Left renal cortex interstitium (tissue), 4 donors: ENCODE measurements at places on chromosomes 6 and 20.

DNA sequence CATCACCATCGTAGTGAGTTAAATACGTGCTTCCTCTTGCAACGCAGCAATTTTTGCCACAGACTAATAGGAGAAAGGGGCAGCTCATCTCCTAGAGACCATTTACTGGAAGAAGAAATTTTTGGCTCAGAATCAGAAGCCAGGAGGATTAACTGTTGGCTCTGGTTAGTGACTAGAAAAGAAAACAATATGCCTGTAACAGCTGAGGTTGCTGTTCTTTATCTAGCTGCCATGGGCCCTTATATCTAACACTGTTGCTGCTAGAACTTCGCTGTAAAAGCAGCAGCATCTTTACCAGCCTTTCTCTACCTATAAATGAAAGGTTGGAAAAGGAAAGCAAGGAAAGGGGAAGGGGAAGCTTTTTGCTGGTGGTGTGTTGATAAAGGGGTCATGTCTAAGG, 65.9 kb downstream of the FAM135A start:
- DNase-seq, result no peak

GRCh38 chr6:136370988-136371728, 81.5 kb upstream of the BCLAF1 start:
- DNase-seq, result no peak

GRCh38 chr6:15247500-15248450, 1.9 kb downstream of the JARID2 start:
- DNase-seq, result no peak

- no peak for DNase-seq
These were observed 24.1 kb downstream of the MCM8 start for GRCh38 chr20:5974531-5974930.

- DNase-seq, result no peak
These were observed 232.1 kb upstream of the TENT5A start for GRCh38 chr6:81984599-81984998.

DNA sequence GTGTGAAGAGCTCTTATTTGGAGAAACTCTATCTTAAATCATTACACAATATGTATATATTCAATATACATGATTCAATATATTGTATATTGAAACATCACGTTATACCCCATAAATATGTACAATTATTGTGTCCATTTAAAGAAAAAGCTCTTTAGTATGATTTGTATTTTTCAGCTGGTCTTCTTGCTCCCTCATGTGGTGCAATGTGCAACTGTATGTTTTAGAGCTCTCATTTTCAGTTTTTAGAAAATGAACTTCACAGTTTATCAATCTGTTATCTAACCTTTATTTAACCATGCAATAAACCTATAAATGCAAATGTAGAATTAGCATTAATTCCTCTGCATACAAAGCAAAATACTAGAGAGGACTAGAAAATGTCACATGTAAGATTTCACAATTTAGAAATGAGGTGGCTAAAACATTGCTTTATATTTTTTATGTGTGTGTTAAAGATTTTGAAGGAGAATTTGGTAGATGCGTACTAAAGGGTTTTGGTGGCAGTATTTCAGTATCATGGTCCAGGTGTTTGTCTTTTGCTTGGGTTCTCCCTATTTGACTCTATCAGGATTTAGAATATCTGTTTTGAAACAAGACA, 167.1 kb downstream of the PHF3 start:
- no peak for DNase-seq

DNA sequence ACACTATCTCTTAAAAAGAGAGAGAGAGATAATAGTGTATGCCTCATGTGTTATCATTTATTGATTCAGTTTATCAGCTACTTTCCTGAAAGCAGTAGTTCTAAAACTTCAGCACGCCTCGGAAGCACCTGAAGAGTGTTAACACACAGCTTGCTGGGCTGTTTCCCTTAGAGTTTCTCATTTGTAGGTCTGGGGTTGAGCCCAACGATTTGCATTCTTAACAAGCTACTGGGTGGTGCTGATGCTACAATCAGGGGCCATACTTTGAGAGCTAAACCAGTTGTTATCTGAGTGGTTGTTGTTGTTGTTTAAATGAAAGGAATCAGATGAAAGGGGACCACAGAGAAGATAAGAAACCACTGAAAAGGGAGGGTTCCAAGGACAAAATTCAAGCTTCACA, 32.6 kb downstream of the SIM1 start:
- DNase-seq, result no peak

DNA sequence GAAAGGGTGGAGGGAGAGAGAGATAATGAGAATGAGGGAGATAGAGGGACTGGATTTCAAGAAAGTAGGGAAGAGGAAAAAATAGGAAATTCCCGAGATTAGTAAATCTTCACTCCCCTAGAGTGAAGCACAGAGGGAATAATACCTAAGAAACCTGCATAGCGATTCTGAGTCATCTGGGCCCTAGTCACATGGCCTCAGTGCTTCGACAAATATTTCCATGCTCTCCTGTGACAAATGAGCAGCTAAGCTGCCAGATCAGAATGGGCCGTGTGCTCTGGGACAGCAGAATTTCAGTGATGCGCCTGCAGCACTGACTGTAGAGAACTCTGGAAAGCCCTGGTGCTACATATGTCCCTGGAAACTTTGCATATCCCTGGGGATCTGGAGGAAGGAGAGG, 48.6 kb upstream of the GRIK2 start:
- DNase-seq, result no peak

- DNase-seq, result no peak
These were observed 5.6 kb downstream of the BAG2 start for GRCh38 chr6:57177545-57178265.

- DNase-seq, result no peak
These were observed 18.6 kb downstream of the KCNG1 start for GRCh38 chr20:51004305-51004727.

DNA sequence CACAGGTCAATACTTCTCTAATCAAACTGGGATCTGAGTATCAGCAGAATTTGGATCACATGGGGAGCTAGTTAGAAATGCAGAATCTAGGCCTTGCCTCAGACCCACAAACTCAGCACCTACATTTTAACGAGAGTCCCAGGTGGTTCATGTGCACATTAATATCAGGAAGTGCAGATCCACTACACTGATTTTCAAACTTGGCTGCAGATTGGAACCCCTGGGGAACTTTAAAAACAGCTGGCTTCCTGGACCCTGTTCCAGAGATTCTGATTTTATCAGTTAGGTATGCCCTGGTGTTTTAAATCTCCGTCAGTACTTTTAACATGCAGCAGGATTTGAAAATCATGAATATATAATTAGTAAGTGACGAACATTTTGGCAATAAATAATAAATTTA, 1.9 kb upstream of the CST8 start:
- DNase-seq, result no peak

GRCh38 chr20:325889-326644, 715 bp downstream of the SOX12 start:
- no peak for DNase-seq

GRCh38 chr6:149907317-149907716, 9.4 kb upstream of the RAET1E start:
- DNase-seq, result no peak

- no peak for DNase-seq
These were observed 69.9 kb upstream of the SYNJ2 start for GRCh38 chr6:157911786-157912185.

- no peak for DNase-seq
These were observed 46.2 kb upstream of the CEP85L start for GRCh38 chr6:118697554-118697953.

DNA sequence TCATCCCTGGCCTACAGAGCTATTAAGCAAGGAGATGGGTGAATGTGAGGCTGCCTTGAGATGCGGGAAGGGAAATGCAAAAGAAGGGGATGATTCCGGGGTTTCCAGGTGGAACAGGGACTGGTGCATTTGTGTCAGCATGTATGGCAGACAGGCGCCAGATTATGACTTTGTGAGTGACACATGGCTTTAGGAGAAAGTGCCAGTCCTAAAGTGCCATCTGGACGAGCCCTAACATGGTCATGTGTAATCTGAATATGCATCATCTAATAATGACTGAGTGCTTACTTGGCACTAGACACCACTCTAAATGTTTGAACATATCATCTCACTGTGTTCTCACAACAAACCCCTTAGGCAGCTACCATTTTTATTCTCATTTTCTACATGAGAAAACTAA, 195.0 kb upstream of the TSHZ2 start:
- no peak for DNase-seq

- no peak for DNase-seq
These were observed 112.2 kb upstream of the PREP start for GRCh38 chr6:105515054-105515453.

- no peak for DNase-seq
These were observed 37.9 kb downstream of the GPX5 start for GRCh38 chr6:28563430-28564095.

GRCh38 chr20:11274141-11274594, 600.4 kb upstream of the JAG1 start:
- DNase-seq, result peak; percentile 30

DNA sequence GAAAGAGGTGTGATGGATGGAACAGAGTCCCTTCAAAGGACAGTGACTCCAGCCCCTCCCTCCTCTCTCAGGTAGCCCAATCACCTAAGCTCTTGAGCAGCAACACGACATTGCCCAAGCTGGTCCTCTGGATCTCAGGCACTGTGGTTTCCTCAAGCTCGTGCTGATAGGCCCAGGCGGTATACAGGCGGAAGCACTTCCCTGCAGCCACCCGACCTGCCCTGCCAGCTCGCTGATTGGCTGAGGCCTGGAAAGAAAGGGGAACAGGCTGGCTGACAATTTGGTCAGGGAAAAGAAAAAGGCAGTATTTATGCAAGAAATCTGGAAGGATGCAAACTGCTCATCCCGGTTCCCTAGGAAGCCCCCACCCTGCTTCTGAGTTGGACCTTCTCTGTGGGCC, 9.6 kb downstream of the C6orf136 start:
- no peak for DNase-seq

- peak; percentile 72 for DNase-seq
These were observed 43.7 kb downstream of the APCDD1L start for GRCh38 chr20:58471193-58472164.

GRCh38 chr20:15487030-15487429, 1086.2 kb downstream of the KIF16B start:
- DNase-seq, result no peak

GRCh38 chr6:12421596-12421995, 131.4 kb downstream of the EDN1 start:
- DNase-seq, result no peak

GRCh38 chr20:17605131-17605660, 35.3 kb downstream of the DSTN start:
- DNase-seq, result no peak

DNA sequence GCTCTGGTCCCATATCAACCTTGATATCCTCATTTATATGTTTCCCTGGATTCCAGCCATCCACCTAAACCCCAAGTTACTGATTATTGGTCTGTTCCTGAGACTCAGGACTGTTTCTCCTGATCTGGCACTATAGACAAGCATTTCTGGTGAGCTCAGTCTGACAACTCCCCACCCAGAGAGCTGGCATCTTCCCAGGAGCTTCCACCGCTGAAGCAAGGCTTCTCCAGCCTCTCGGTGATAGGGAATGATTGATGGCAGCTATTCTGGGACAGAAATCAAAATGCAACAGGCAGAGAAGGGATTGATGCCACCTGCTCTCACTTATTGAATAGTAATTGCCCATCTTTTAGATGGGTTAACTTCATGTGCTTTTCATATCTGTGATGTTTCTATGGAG, 169.7 kb upstream of the GGTLC1 start:
- no peak for DNase-seq

DNA sequence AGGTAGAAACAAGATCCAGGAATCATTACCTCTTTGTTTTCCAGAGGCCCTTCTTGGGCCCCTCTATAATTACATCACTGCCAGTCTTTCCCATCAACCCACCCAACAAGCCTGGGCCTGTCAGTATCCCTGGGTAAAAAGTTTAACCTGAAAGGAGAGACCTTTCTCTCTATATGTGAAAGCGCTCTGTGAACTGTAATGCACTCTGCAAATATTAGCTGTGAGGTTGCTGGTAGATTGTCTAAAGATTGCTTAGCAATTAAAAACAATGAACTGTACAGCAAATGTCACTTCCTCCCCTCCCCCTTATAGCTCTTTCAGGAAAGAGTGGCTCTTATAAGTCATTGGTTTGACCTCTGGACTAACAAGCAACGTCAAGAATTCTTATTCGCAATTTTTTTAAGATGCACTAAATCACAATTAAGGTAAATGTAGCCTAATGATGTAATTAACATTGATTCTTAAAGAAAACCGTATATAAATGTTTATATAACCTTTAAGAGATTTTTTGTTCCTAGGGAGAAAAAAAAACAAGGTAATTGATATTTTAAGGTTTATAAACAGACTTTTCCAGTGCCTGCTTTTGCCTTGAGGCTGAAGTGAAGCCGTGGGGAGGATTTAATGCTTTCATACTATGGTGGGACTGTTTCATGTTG, 18.4 kb downstream of the ECT2L start:
- no peak for DNase-seq

- no peak for DNase-seq
These were observed 199.4 kb upstream of the ZNF184 start for GRCh38 chr6:27672113-27672799.

DNA sequence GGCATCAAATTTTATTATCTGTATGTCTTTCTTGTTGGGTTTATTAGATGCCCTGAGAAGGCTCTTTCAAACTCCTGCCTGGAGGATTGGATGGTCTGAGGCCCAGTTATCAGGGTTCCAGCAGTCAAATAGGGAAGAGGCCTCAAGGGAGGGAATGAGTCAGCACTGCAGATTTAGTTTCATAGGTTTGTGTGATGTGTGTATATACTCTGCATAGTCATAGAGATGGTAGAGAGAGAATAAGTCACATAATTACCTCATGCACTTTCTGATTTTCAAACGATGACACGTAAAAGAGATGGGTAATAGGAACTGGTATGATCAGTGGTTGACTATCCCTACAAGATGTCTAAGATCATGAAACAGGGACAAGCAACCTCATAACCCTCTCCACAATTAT, 82.1 kb downstream of the ADAT2 start:
- DNase-seq, result no peak

- no peak for DNase-seq
These were observed 6.0 kb downstream of the LHFPL5 start for GRCh38 chr6:35810971-35811698.

- no peak for DNase-seq
These were observed 534.2 kb upstream of the GJE1 start for GRCh38 chr6:141598487-141598886.

DNA sequence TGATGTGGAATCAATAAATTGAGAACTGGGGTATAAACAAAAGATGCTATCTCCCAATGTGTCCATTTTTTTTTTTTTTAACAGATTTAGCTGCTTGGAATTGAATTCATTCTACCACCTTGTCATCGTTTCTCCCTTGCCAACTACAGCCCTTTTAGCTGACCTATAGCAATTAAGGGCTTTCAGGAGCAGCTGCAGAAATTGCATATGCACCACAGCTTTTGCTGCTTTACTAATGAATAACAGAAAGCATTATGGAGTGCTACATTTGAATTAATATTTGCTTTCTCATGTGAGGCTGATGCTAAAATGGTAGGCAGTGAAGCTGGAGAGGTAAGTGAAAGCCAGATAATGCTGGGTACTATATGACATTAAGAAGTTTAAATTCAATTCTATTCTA, 5.7 kb downstream of the SESN1 start:
- DNase-seq, result no peak

DNA sequence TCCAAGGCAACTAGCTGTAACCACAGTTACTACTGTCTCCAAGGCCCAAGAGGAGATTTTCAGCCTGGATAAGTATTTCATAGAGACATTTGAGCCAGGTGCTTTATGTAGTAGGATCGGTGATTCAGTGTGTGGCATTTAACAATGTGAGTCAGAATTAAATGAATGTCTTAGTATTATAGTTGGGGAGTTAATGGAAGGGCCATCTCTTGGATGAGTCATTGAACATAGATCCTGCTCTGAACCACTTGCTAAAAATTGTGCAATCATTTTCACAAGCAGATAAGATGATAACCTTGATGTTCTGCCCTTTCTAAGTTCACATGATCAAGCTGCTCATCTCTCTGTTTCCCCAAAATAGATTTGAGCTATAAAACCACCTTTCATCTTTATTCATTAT, 668.9 kb upstream of the CITED2 start:
- no peak for DNase-seq
